ENCODE measurements at places on chromosomes 13 and 19.

- peak; percentile 64 for DNase-seq
These were observed 218.9 kb upstream of the EDNRB start for GRCh38 chr13:78137404-78138142.

- no peak for DNase-seq
These were observed 166.5 kb downstream of the ZNF486 start for GRCh38 chr19:20333508-20333907.

DNA sequence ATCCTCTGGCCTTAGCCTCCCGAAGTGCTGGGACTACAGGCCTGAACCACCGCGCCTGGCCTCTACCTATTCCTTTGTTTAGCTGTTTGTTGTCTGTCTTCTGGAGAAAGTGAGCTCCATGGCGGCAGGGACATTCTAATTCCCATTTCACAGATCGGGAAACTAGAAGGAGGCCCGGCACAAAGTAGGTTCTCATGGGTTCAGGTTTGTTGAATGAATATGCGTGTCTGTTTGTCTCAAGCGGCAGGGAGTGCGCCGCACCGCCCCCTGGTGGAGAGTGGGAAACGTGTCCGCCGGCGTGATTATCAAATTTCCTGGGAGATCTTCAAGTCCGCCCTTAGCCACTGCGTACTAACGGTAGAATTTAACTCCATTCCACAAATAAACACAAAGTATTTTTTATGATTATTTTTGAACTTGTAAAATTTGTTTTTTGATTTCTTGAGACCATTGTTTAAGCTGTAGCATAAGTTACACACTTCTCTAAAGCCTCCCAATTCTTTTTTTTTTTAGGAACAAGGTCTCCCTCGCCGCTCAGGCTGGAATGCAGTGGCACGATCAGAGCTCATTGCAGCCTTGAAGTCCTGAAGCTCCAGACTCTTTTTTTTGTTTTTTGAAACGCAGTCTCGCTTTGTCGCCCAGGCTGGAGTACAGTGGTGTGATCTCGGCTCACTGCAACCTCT, 8.9 kb upstream of the CCDC9 start:
- peak; percentile 74 for DNase-seq

DNA sequence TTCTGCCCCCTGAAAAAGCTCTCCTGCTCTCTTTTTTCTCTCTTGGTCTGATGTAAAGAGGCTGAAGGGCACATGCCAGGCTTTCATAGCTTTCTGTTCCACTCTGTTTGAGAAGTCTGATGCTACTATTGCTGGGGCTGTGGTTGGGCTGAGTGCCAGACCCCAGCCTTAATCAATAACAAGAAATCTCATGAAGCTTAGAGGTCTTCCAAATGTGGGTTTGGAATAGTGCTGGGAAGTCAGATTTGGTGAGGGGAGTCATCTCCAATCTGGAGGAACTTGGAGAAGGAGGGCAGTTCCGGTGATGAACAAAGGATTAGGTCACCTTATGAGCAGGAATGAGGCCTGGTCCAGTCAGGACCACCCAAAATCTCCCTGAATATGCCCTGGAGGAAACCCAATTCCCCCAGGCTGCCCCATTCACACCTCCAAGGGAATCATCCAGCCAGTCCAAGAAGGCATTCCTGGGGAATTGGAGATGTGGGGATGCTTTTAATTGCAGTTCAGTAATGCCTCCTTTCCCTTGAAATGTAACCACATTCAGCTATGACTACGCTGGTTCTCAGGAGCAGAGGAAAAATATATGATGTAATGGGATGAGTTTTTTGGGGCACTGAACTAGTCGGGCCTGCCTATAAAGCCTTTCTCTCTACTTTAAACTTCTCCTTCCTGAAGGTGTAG, 102.0 kb downstream of the STARD13 start:
- DNase-seq: no peak

DNA sequence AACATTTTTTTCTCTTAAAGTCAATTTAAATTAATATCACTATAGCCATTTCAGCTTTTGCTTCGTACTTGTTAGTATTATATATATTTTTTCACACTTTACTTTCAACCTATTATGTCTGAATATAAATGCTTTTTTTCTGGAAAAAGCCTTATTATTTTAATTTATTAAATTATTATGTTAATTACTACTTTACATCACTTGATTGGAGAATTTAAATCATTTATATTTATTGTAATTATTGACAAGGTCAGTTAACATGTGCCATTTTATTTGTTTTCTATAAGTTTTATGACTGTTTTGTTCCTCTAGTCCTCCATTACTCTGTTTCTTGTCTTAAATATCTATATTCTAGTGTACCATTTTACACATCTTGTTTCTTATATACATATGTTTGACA, 1333.4 kb upstream of the MIR17HG start:
- no peak for DNase-seq

DNA sequence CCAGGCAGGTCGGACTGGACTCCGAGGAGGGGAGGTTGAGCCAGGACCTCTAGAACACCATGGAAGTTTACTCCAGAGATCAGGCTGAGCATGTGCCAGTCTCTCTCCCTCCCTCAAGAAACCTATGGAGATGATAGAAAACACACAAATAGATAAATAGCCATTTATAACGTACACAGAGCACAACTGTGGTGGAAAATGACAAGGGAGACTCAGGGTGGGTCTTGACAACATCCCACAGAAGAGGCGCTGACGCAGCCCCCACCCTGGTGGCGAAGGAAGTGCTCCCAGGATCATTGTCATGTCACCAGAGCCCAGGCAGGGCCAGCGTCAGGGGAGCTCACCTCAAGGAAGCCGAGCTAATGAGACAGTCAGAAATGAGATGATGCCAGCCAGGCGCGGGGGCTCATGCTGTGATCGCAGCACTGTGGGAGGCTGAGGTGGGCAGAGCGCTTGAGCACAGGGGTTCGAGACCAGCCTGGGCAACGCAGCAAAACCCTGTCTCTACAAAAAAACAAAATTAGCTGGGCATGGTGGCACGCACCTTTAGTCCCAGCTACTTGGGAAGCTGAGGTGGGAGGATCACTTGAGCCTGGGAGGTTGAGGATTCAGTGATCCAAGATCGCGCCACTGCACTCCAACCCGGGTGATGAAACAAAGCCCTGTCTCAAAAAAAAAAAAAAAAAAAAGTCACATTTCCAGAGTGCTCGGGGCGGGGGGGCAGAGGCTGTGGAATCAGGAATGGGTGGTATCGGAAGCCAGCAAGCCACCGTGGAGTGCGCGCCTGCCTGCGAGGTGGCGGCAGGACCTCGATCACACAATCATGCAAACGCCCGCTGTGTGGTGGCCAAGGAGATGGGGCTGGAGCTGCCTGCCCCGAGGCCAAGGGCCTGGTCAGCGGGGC, 178.4 kb downstream of the KDM4B start:
- no peak for DNase-seq

GRCh38 chr13:33487575-33488243, 202.2 kb upstream of the STARD13 start:
- peak; percentile 47 for DNase-seq

GRCh38 chr13:30934381-30934780, 1.9 kb downstream of the TEX26 start:
- no peak for DNase-seq

DNA sequence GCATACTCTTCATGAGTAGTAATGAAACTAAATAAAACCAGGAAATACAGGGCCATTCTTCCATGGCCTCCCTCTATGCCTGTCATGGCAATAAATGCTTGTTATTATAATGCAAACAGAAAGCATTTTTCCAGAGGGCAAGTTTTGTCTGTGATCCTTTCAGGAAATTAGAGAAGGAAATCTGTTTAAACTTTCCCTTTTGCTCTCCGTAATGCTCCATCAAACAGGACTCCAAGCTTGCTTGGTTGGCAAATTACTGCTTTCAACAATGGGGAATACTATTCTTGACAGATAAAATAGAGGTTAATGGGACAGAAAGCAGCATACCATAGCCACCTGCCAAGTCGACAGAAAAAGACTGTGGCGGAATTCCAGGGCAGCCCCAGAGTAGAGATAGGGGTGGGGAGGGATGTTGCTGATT, 252.5 kb downstream of the LHFPL6 start:
- peak; percentile 82 for DNase-seq

DNA sequence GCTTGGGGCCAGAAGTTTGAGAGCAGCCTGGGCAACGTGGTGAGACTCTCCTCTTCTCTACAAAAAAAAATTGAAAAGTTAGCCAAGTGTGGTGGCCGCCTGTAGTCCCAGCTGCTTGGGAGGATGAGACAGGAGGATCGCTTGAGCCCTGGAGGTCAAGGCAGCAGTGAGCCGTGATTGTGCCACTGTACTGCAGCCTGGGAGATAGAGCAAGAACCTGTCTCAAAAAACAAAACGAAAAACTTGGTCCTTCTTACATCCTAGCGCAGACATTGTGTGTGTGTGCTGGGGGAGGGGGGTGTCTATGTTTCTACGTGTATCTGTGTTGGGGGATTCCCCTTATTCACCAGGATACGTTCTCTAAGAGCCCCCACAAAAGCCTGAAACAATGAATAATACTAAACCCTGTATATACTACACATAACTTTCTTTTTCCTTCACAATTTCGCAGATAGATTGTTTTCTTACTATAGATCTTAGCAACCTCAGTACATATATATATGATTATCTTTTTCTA, 7.9 kb downstream of the AXL start:
- no peak for DNase-seq

DNA sequence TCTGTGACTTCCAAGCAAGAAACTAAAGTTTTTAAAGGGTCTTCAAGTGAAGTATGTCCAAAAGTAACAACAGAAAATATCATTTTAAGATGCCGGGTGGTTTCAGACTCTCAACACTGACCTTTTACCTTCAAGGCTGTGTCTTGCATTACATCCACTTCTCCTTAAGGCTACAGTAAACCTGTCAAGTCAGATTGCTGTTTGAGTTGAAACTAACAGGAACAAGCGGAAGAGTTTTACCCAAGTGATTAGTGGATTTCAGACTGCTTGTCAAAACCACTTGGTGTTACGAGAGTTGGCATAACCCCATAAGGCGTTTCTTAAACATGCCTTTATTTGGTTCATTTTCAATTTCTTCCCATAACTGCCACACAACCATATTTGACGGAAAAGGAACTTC, 283.1 kb downstream of the DCT start:
- peak; percentile 23 for DNase-seq

DNA sequence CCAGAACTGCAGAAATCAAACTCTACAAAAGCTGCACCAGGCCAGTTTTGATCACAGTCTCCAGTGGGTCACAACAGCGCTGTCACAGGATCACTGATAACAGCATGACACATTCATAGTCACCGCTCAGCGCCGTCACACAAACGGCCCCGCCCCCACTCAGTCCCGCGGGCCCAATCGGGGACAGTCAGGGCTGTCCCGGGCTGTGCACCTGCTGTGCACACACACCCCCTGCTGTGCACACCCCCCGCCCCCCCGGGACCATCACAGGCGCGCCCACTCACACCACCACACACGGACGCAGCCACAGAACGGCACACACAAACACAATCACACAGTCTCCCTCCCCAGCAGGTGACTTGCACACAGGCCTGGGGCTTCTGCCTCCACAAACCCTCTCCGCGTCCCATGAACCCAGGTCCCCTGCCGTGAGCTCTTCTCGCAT, 435 bp upstream of the ZNF382 start:
- no peak for DNase-seq

- peak; percentile 35 for DNase-seq
These were observed 1.0 kb upstream of the BCAM start for GRCh38 chr19:44807652-44808462.

DNA sequence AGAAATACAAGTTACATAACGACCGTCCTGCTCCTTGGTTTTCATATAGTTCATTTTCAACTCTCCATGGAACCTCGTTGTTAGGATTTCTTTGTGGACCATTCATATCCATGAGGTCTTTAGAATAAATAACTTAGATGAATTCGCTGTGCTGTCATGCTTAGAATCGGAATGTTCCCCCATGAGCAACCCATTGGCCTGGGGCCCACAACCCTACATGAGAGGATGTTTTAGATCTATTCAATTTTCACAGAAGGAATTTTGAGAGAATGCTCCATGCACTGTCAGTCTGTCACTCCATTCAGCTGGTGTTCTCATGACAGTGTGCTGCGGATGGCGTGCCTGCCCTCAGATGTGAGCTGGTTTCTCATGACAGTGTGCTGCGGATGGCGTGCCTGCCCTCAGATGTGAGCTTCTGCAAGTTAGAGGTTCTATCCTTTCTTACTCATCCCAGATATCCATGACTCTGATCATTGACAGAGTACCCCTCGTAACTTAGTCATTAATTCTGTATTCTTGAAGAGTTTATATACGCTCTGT, 1193.1 kb downstream of the EFNB2 start:
- DNase-seq: no peak

- DNase-seq: no peak
These were observed 1.8 kb upstream of the NMRK2 start for GRCh38 chr19:3931041-3931440.

GRCh38 chr13:78147905-78148304, 229.3 kb upstream of the EDNRB start:
- no peak for DNase-seq

Data from NCI-H69 (cell line).